ENCODE measurements at places on chromosomes 7 and 10.
A peak's percentile ranks its signal among the peaks of the same experiment; 100 is the strongest.

DNA sequence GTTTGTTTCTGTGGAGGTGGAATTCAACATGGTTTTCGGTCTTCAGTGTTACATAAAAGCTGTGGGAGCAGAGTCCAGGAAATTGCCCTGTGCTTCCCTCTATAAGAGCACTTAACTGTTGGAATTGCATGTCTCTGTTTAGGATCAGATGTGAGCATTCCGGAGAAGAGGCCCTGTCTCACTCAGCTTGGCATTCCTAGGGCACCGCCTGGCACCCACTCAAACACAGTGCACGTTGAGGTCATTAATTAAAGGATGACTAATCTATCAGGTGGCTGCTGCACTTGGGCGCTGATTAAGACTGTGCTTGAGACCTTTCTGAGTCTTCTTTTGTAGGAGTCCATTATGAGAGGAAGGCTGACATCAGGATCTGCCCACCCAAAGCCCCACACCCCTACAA lies 82.8 kb upstream of the VIPR2 start:
- DNase-seq, result no peak

GRCh38 chr7:89837515-89837914 lies 316.8 kb upstream of the STEAP1 start:
- DNase-seq, result peak; percentile 53

- DNase-seq, result no peak
Measured at GRCh38 chr7:68125168-68125567, 1128.5 kb downstream of the TYW1 start.

- DNase-seq, result no peak
Measured at GRCh38 chr7:22406715-22407114, 49.8 kb upstream of the RAPGEF5 start.

- no peak for DNase-seq
Measured at GRCh38 chr10:80333983-80334382, 22.6 kb downstream of the DYDC1 start.

DNA sequence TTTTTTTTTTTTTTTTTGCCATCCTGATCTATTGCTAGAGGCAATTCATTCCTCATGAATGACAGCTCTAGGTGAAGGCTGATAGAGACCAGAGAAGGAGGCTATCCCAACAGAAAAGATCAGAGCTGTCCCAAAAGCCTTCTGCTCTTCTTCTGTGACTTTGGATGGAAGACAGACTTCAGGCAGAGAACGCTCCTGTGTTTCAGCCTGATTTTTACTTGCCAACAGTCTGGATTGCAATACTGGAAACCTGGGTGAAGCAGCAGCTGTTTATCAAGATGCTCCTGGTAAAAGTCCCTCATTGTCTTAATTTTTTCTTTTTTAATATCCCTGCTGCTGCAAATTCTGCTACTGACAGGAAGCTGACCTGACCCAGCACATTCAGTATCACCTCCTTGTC lies 219.5 kb downstream of the CCDC3 start:
- DNase-seq, result no peak

DNA sequence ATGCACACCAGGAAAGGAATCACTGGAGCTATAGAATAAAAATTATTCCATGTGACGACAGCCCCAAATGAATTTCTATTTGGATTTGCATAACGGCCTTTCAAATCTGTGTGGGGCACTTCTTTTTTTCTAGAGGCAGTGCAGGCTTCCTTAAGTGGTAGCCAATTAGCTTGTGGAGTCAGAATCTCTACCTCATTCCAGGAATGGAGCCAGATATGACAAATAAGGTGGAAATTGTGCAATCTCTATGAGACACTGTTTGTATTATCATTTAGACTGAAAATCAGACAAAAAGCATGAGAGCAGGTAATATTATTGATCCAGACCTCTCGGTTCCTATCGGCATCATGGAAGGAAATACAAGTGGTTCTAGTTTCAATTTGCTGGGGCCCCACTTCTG lies 78.7 kb downstream of the BEND7 start:
- DNase-seq, result peak; percentile 84

DNA sequence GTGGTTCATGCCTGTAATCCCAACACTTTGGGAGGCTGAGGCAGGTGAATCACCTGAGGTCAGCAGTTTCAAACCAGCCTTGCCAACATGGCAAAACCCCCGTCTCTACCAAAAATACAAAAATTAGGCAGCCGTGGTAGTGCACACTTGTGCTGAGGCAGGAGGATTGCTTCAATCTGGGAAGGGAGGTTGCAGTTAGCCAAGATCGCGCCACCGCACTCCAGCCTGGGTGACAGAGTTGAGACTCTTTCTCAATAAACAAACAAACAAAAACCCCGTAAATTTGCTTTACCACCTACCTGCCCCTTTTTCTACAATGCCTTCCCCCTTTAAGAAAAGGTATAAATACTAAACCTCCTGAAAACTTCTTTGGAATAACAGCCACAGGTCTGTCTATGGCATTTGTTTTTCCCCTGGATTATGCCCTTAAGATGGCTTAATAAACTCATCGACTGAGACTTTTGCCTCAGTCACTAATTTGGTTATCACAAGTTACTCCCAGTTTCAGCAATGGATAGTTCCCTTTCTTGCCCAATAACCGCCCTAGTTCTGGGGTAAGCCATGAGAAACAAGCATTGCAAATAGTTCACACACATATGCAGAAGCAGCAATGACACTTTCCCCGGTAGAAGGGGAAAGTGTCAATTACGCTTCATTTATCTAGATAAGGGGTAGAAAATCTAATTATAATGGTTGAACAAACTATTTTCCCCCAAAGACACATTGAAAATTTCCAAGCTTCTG lies 52.8 kb upstream of the SVIL start:
- DNase-seq, result peak; percentile 17

- DNase-seq, result no peak
Measured at GRCh38 chr7:28955356-28955717, 2.8 kb downstream of the TRIL start.

GRCh38 chr7:2066251-2066919 lies 166.4 kb downstream of the MAD1L1 start:
- no peak for DNase-seq

DNA sequence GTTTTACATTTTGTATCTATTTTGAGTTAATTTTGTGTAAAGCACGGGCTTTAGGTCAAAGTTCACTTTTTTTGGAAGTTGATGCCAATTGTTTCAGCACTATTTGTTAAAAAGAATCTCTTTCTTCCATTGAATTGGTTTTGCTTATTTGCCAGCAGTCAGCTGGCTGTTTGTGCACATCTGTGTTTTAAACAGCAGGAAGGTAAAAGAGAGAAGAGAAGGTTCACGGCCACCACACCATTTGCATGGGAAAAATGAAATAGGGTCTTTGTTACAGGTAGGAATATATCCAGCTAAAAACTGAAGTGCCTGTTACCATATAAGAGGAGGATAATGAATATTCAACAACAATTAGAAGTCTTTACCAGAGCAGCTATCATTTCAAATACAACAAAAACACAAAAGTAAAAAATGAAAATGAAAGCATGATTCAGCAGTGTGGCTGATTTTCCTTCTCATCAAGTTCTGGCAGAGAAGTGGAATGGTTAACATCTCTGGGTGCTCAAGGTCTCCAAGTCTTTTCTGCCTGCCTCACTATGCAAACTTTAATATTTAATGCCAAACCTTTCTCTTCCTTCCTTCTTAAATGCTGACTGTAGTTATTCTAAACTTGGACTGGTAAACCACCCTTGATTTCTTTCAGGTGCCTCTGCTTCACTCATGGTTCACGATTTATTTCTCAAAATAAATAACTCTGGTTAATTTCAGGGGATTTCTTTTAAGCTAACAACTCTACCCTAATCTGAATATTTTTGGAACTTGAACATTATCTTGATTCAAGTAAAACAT lies 841.5 kb downstream of the GRM8 start:
- DNase-seq, result no peak

GRCh38 chr7:138167222-138167621 lies 91.0 kb downstream of the AKR1D1 start:
- no peak for DNase-seq

DNA sequence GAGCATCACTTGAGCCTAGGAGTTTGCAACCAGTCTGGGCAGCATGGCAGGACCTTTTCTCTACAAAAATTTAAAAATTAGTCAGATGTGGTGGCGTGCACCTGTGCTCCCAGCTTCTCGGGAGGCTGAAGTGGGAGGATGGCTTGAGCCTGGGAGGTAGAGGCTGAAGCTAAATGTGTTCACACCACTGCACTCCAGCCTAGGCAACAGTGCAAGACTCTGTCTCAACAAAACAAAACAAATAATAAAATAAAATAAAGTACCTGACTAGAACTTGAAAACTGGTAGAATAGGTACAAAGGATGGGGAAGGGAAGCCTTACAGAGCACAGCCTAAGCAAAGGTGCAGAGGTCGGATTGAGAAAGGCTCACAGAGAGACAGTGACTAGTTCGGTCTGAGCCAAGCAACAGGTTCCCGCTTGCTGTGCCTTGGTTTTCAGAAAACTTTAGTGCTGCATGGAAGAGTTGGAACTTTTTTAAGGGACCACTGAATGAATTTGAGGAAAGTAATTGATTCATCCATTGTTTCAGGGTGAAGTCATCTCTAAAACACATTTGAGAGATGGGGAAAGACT lies 100.1 kb upstream of the STK17A start:
- no peak for DNase-seq

DNA sequence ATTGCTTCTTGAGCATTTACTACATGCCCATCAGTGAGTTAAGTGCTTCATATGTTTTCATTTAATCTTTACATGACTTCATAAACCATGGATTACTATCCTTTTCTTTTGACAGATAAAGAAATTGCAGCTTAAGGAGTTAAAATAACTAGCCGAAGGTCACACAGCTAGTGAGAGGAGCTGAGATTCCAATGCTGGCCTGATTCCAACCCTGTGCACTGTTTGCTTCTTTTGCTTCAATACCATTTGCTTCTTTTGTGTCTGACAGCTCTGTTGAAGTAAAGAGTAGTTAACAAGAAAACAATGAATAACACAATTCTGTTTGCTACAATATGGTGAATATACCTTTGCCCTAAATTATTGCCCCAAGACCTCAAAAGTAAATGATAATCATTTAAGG lies 132.4 kb downstream of the GRM3 start:
- no peak for DNase-seq

DNA sequence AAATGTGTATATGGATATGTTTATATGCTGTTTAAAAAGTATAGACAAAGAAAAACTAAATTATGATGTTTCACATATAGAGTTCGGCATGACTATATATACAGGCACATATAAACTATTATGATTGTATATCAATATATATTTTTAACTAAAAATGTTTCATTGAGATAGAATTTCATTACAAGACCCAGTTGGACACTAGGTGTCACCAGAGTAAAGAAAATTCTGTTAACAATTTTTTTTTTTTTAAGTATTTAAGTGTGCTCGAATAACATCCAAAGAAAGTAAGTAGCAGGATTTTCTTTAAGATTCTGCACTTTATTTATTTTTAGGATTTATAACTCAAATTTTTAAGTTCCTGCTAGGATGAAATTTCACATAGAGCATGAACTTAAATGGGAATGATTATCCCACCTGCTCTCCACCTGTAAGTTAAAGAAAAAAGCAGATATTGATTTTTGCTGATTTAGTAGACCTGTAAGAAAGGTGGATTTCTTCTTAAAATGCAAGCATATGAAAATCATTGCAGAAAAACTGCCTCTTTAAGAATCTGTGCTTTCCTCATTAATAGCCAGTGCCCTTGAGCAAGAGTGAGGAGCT lies 961.5 kb downstream of the PCDH15 start:
- peak; percentile 37 for DNase-seq

GRCh38 chr10:75094465-75094864 lies 17.0 kb upstream of the SAMD8 start:
- DNase-seq, result no peak

GRCh38 chr10:70448236-70448635 lies 6.8 kb upstream of the NODAL start:
- DNase-seq, result no peak

DNA sequence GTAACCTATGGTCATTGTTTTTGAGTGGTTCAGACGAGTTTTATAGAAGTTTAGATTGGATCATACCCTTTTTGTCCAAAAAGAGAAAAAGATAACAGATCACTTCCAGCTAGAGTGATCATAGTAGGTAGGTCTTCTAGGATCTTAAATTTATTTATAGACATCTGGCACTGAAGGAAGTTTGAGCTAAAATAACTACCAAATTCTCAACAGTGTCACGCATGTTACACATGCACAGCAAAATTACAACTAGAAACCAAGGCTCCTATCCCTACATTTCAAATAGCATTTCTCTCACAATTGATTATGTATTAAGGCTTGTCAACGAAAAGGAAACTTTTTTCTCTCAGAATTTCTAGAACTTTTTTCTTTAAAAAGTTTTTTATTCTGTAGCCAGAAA lies 2.3 kb downstream of the CALU start:
- no peak for DNase-seq

DNA sequence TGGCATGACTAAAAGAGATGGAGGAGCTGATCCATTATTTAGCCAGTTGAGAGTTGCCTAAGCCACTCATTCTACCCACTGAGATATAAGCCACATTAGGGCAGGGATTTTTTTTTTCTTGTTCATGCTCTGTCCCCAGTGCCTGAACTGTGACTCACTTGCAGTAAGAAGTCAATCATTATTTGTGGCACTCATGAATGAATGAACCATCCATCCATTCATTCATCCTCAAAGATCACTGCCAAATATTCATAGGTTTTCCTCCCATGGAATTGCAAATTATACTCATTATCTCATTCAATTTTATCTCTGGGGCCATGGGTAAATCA lies 22.8 kb upstream of the ARID5B start:
- no peak for DNase-seq

GRCh38 chr7:43384616-43385308 lies 198.1 kb upstream of the STK17A start:
- DNase-seq, result no peak

DNA sequence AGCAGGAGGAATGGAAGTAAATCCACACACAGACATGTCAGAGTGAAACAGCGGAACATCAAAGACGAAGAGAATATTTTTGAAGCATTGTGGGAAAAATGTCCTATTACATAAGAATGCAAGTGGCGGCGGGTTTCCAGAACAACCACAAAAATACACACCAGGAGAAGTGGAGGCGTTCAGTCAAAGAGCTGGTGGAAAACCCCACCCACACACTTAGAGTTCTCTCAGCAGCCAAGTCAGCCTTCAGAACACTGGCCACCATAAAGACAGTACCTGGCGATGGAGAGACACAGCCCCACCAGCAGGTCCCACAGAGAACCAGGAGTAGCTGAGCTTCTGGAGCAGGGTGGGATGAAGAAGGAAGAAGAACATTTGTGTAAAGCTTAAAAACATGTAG lies 23.7 kb downstream of the NKX6-2 start:
- no peak for DNase-seq

GRCh38 chr7:93226310-93226709 lies at the start of gene HEPACAM2:
TSS of gene HEPACAM2 (minus strand) at chr7:93226469.
- DNase-seq, result no peak

- DNase-seq, result peak; percentile 58
Measured at GRCh38 chr10:33122014-33122809, 164.2 kb upstream of the ITGB1 start.

GRCh38 chr10:17783751-17784150 lies 25.4 kb upstream of the MRC1 start:
- no peak for DNase-seq

GRCh38 chr7:12859761-12860160 lies 172.3 kb downstream of the ARL4A start:
- DNase-seq, result no peak
